ENCODE measurements at places on chromosomes 5 and 9.
A peak's percentile ranks its signal among the peaks of the same experiment; 100 is the strongest.

DNA sequence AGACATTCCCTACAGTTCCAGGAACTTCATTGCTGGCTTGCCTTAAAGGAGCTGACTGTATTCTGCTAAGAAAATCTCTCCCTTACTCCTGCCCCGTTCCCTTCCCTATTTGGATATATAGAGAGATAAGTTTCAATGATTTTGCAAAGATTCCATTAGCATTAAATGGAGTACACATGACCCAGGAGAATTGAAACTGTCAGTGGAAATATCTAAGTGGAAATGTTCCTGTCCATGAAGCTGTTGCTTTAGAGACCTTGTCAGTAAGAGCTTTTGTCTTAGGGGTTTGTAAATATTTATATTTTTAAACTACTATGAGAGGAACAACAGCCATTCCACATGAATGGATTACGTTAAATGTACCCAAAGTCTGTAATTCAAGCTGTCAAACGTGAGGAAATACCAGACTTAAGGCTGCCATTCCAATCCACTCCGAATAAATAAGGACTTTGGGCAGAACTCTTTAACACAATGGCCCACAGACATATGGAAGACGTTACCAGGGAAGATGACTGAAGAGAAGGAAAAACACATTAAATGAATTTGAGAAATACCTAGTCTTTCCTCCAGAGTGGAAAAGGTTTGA is 387.1 kb upstream of the PAPPA start:
- DNase-seq = no peak

DNA sequence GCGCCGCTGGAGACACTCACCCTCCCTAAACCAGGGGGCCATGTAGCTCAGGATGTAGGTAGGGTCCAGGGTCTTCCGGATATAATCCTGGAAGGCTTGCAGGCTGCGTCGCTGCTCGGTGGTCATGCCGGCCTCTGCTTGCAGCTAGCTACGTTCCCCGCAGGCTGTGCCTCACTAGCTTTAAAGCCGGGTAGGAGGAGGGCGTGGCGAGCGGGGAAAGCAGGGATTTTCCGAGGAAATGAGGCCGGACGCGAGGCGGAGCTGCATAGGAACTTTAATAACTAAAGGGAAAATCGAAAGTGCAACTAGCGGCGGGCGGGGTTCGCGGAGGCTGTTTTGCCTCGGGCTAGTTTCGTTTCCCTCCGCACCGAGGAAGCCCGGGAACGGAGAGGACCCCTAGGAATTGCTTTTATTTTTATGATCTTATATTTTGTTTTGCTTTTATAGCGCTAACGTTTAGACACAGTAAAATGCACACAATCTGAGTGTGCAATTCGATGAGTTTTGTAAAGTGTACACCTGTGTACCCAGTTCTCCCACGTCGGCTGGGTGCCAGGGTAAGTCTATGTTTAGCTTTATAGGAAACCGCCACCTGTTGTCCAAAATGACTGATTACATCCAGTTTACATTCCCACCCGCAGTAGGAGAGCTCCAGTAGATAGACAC is at the start of gene RIGI:
Gene RIGI (minus strand): TSS at position 156 of the 666 bp plus-strand sequence. CDS start 30 bp downstream, at position 126.
- peak; percentile 99 for DNase-seq

DNA sequence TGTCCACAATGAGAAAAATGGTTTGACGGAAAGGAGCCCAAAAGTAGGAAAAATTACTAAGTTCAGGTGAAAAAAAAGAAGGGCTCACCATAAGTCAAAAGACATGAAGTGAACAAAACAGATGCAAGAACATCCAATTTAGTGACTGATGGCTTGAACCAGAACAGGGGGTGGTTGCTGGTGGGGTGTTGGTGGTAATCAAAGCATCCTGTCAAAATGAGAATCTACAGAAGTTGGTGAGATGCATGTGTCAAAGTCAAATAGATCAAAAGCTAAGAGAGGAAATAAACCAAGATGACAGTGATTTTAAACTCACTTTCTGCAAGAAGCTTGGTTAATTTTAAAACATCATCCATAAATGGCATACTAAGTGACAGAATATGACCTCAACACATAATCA is 117.4 kb downstream of the MLLT3 start:
- no peak for DNase-seq

- no peak for DNase-seq
Observed at GRCh38 chr5:174425964-174426290, 298.5 kb upstream of the MSX2 start.

DNA sequence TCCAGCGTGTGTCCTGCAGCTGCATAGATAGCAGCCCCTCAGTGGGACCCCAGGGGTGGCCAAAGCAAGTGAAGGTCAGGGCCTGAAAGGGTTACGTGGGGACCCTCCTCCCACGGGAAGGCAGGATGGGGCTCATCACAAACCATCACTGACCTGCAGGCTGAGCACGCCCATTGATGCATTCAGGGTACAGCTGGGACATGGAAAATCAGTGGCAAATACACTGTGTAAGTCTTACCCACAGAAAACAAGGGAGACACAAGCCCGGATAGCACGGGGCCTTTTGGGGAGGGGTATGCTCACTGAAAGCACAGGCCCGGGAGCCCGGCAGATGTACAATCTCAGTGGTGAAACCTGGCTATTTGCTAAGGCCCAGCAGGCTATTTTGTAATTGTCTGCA is 49.1 kb downstream of the SEMA4D start:
- no peak for DNase-seq

GRCh38 chr5:71971862-71972261 is 135.4 kb upstream of the MAP1B start:
- DNase-seq = no peak

DNA sequence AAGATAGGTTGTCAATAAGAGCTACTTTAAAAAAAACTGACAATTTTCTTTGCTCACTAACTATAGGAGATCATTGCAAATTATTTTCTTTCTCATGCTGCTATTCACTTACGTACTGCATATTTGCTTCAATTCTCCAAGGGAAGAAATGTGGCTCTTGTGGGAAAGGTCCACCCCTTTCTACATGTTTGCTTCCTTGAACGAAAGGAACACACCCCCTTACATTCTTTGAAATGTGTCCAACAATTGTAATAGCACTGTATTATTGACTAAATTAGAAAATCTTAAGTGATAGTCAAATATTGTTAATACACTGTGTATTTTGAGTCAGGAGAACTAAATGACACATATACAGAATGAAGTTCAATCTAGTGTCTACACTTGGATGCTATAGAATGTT is 5.2 kb downstream of the MEF2C start:
- DNase-seq = no peak

GRCh38 chr5:180718810-180719453 is 20.9 kb downstream of the OR2Y1 start:
- peak; percentile 13 for DNase-seq

DNA sequence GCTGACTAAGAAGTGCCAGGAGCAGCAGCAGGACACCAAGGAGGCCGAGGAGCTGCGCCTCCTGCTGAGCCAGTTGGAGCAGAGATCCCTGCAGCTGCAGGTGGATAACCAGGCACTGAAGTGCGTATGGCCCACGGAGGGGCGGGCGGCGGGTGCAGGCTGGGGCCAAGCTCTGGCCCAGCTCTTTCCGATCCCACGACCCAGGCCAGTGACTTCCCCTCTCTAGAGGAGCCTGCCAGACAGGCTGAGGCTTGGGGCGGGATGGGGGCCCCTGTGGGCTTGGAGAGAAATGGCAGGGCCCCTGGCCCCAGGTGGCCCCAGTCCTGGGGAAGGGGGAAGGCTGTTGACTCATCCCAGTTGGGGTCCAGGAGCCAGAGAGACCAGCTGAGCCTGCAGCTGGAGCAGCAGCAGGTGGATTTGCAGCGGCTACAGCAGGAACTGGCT is 3.6 kb downstream of the PTRH1 start:
- DNase-seq = no peak

GRCh38 chr9:137564817-137565411 is 13.2 kb downstream of the MRPL41 start:
- DNase-seq = no peak

DNA sequence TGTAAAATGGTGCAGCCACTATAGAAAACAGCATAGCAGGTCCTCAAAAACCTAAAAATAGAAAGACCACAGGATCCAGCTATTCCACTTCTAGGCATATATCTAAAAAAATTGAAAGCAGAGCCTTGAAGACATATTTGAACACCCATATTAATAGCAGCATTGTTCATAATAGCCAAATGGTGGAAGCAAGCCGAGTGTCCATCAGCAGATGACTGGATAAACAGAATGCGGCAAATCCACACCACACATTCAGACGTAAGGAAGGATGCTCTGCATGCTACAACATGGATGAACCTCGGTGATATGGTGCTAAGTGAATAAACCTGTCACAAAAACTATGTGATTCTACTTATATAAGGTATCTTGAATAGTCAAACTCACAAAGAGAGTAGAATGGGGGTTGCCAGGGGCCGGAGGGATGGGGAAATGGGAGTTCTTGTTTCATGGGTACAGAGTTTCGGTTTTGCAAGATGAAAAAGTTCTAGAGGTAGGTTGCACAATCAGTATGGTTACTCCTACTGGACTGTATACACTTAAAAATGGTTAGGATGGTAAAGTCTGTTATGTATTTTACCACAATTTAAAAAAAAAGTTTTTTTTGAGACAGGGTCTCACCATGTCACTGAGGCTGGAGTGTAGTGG is 17.1 kb upstream of the HSD17B3 start:
- peak; percentile 73 for DNase-seq

DNA sequence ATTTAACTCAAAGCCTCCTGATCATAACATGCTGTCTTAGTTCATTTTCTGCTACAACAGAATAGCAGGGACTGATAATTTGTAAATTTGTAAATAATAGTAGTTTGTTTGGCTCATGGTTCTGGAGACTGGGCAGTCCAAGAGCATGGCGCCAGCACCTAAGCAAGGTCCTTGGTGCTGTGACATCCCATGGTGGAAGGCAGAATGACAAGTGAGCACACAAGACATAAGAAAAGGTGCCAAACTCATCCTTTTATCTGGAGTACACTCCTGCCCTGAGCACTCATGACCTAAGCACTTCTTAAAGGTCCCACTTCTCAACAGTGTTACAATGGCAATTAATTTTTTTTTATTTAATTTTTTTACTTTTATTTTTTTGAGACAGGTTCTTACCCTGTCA is 16.1 kb downstream of the UBE2B start:
- DNase-seq = no peak

DNA sequence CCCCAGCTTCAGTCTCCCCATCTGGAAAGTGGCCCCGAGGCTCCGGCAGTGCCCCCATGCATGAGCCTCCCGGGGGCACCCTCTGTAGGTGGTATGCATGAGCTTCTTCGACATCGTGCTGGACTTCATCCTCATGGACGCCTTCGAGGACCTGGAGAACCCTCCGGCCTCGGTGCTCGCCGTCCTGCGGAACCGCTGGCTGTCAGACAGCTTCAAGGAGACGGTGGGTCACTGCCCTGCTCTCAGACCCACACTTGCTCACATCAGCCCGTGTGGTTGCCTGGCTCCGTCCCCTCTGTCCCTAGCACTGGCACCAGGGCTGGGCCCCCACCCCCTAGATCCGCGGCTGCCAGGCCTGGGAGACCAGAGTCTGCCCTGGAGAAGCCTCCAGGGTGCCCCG is 12.8 kb upstream of the DOLPP1 start:
- DNase-seq = no peak

DNA sequence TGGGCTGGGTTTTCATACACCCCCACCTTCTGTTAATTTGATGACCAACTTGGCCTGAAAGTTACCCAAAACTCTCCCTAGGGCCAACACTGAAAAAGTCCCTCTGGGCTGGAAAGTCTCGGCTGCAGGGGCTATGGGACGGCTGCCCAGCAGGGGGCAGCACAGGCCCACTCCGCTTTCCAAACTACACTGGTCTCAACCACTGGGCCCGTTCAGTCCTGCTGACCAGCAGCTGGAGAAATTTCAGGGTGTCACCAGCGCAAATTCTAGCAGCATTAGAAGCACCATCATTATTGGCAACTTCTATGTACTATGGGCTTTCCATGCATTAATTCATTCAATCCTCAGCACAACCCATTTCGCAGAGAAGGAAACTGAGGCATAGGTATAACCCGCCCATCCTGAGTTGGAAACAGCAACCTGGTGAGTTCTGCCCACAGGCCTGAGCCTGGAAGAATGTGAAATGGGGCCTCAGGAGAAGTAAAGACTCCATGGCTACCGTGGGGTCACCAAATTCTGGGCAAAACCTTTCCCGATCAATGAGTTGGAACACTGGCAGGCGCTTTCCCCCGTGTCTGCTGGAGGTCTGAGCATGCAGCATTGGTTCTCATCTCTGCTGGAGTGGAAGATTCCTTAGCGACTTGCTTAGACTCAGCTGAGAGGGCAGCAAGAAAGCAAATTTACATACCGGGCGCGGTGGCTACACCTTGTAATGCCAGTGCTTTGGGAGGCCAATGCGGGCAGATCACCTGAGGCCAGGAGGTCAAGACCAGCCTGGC is 9.7 kb downstream of the ORM2 start:
- DNase-seq = peak; percentile 75

DNA sequence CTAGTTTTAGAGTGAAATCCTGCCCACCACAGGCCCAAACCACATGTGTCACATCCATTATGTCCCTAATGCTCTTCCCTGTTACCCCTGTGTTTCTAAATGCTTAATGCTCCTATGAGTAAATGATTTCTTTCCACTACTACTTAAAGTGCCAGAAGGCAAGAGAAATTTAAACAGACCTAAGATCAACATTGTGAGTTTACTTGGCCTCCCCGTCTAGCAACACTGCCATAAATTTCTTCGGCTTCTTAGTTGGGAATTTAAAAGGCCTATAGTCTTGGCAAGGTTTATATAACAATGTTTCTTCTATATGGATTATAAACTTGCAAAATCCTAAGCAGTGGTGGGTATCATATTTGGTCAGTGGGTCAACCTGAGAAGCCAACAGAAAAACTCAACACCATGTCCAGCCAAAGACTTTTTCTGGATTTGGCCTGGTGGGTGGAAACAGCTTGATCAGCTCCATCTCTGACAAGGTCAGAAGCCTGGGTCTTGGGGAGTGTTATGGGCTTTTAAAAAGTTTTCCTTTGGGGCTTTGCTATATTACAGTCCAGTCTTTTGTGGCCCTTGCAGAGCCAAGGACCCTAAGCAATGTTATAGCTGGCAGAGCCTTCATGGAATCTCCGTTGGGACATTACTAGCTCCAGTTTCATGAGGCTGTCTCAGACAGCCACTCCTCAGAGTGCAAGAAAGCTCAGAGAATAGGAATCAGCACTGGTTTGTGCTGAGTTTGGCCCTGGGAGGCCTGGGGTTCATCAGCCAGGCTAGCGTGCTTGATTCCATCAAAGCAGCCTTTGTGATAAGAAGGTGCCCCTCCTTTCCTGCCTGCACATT is 119.8 kb downstream of the PRDM6 start:
- no peak for DNase-seq

DNA sequence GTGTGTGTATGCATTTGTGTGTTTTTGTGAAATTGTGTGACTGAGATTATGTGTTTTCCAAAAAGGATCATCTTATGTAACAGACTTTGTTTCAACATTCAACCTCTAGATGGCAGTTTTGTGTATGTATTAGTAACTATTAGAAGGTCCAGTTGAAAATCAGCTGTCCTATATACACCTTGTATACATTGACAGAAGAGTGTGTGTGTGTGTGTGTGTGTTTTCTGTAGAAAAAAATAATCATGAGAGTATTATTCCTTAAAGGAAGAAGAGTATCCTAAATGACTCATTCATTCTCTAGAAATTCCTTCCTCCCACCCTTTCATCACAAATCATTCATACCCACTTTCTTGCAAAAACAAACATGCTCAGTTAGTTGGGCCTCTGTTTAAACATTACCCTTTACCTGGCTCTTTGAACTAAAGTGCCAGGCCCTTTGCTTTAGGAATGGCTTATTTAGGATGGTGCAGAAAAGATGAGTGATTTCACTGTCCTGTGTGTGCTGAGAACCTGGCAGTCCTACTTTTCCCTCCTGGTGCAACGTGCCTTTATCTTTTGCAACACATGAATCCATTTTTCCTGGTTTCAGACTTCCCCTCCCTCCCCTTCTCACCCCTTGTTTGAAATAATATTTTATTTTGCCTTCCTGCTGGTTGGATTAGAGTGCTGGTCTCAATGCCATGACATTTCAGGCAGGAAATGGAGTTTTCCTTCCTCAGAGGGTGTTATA is 152.2 kb downstream of the ARHGAP26 start:
- DNase-seq = peak; percentile 68

All from suppressor macrophage treated with lipopolysaccharide for 4 hours (primary cell).